ENCODE measurements at places on chromosomes 4 and X.
A peak's percentile ranks its signal among the peaks of the same experiment; 100 is the strongest.

DNA sequence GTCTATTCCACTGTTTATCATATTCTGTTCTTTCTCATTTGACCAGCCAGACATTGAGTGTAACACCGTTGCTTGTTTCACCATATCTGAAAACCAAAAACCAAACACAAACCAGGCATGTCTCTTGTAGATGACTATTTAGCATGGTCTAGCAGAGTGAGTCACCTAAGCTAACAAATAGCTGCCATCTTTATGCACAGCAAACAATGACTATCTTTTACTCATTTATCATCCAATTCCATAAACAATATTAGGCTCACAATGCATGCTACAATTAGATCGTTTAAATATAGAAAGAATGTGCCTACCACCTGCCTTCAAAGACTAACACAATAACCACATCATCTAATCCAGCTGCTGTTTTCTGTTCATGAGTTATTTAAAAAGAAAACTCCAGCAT, 495.4 kb downstream of the PCDH19 start:
- DNase-seq: no peak

GRCh38 chrX:41519468-41519867, 72.3 kb downstream of the NYX start:
- DNase-seq: no peak

GRCh38 chrX:40040686-40041461, 56.9 kb downstream of the BCOR start:
- no peak for DNase-seq

GRCh38 chrX:131544218-131544617, 344 bp downstream of the OR13H1 start:
- DNase-seq: no peak

GRCh38 chr4:127416115-127416514, 216.6 kb upstream of the INTU start:
- DNase-seq: no peak

- no peak for DNase-seq
Measured at GRCh38 chr4:161949946-161950725, 213.7 kb downstream of the FSTL5 start.

DNA sequence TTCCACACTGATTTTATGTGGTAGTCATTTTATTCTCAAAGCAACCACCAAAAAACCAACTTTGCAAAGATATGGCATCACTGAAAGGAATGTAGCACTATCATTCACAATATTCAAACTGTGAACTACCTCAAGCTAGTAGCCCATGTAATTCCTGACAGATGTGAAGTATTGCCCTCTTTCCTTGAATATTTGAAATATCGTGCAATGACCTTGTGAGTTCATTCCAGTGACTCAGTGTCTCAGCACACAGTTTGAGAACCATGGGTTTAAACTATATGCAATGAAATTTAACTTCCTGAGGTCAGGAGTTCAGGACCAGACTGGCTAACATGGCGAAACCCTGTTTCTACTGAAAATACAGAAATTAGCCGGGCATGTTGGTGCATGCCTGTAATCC, 20.9 kb upstream of the IQCM start:
- DNase-seq: no peak

DNA sequence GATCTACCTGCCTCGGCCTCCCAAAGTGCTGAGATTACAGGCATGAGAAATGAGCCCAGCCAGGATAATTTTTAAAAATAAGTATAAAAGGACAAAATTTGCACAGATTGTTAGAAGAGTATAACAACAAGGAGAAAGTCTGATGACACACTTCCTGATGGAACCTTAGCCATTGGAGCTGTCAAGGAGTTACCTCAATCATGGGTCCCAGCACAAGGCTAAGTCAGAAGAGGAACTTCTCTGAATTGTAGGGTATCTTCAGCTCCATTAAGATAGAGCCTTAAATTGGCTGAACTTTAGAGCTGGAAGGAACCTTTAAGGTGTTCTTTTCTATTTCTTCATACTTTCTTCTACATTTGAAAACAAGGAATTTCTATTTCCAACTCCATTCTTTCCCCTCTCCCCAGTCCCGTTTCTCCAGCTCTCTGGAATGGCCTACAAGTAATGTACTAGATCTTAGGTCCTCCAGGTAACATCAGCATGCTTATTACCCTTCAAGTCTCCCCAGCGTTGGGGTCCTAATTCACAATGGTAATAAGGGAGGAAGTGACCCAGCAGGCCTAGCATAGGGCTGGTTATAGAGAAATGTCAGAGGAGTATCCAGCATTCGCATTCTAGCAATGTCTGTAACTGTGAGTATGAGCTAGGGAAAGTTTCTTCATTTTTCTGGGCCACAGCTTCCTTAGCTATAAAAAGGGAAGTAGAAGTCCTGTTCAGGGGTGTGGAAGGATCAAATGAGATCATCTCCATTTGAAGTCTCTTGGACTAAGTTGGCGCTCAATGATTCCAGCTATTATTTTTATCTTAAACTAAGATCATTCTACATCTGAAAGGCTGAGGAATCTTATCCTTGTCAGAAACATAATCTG, 18.5 kb upstream of the RBPJ start:
- no peak for DNase-seq

GRCh38 chrX:128518508-128518907, 466.3 kb upstream of the ACTRT1 start:
- DNase-seq: no peak

DNA sequence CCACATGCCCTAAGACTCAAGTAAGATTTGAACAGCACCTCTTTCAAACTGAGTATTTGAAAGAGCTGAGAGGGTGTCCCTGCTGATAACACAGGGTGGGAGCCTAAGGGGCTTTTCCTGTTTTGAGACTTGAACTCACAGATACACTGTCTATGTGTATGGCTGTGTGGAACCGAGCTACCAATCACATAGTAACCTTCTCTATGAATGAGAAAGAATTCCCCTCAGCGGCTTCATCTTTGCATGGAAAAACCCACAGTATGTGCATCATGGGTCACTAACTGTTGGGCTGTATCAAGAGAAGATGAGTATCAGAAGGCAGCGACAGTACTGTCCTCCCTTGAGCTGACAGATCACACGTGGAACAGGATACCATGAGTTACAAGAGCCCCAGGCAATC, 336.3 kb downstream of the AFF2 start:
- no peak for DNase-seq

DNA sequence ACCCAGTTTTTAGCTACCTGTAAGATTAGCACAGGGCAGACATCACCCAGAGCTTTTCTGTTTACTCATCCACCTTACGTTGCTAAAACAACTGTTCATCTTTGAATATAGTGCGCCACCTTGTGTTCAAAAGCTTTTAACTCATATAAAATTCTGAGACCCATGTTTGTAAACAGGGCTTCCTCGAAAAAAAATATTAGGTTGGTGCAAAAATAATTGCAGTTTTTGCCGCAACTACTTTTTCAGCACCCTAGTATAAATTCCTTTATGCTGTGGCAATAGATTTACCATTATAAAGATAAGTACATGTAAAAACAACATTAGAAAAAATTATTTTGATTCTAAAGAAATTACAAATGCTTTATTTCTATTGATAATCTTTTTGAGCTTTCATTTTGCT, 147.9 kb downstream of the LRBA start:
- peak; percentile 81 for DNase-seq

DNA sequence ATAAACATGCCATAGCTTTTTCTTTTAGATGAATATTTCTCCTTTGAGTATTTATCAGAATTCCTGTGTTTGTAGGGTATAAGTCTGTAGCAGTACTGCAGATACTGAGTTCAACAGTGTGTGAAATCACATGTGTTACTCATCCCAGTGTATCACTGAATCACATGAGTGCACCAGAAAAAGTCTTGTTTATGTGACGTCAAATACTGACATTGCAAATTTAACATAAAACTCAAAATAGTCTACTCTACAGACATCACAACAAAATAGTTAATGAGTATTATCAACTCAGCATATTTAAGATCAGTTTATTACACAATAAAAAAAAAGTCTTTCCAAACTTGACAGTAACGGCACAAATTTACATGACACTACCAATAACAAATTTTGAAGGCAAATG, 221.3 kb downstream of the DCTD start:
- DNase-seq: no peak

DNA sequence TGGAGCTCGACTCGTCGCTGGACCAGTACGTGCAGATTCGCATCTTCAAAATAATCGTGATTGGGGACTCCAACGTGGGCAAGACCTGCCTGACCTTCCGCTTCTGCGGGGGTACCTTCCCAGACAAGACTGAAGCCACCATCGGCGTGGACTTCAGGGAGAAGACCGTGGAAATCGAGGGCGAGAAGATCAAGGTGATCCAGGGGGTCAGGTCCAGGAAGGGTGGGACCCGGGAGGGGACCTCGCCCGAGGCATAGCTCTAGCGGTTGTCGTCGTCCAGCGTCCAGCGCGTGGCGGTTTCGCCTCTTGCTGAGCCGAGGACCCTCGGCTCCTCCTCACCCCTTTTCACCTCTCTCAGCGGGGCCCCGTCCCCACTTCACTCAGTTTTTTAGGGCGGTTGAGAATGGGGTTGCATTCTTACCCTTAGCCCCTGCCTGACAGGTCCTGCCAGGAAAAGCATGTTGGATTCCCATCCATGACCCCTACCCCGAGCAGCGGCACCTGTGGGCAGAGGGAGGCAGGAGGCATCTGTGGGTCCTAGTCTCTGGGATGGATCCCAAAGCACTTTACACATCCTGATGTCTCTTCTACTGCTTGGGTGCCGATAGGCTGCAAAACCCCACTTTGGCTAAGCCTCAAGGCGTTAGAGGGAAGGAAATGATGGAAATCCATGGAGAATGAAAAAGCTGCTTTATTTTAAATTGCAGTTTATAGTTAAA, 524 bp downstream of the RAB33A start:
- no peak for DNase-seq

- no peak for DNase-seq
Measured at GRCh38 chrX:15644560-15644872, 20.1 kb downstream of the CLTRN start.
